ENCODE measurements at places on chromosomes 5 and 9. TPM values are rescaled to one million over a fixed set of nuclear protein-coding genes. Genes with fewer than 3 reads are reported as not detected.

The ALDOB gene
- 39.3 TPM for total RNA-seq

DNA sequence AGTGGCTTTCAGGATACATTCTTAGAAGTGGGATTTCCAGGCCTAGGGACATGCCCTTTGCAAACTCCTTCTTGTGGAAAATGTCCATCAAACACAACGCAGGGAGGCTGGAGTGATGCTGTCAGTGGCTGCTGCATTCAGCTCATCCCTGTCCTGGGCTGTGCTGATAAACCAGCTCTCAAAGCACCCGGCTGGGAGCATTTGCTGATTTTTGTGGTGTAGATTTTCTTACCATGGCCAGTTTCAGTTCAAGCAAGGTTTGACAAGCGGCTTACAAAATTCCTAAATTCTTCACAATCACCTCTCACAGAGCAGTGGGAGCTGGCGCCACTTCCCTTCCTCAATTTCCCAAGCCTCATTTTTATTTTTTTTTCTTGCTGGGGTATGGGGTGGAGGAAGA is 28.2 kb downstream of the FAM163B start:
- DNase-seq: no peak

The ANKRD18A gene
- 12.2 TPM for total RNA-seq

GRCh38 chr9:75739884-75740611 is 150.4 kb upstream of the PCSK5 start:
- DNase-seq: no peak

The RAB24 gene
- total RNA-seq: 30.4 TPM

The WWC1 gene
- total RNA-seq: 18.7 TPM

DNA sequence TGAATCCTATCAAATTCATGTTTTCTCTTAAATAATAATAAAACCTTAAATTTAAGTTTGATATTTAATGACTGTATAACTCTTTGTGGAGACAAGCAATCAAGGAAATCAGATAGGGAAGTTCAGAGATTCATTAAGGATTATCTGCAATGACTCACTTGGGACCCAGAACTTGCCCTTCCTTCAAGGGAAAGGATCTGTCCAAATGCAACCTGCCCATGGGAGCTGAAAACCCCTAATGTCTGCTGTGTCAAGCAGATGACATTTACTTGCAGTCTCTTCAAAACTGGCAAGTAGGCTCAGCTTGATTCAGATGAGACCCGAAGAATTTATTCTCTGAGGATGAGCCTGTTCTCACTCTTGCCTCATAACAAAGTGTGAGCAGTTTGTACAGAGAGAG is 1577.6 kb downstream of the EFNA5 start:
- DNase-seq: no peak

DNA sequence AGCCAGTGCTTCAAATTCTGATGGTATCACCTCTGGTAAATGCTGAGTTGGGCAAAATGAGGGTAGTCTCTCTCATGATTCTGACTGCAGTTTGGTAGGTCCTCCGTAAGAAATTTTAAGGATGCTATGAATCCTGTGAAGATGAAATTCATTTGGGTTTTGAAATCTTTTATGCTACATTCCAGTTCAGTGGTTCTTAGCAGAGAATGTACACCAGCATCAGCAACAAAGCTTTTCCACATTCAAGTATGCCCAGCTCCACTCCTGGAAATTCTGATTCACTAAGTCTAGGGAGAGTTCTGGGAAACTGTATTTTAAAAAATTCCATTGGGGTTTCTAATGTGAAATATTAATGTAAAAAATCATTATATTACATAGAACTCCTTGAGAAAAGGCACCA is 33.6 kb upstream of the ACOT12 start:
- DNase-seq: no peak

DNA sequence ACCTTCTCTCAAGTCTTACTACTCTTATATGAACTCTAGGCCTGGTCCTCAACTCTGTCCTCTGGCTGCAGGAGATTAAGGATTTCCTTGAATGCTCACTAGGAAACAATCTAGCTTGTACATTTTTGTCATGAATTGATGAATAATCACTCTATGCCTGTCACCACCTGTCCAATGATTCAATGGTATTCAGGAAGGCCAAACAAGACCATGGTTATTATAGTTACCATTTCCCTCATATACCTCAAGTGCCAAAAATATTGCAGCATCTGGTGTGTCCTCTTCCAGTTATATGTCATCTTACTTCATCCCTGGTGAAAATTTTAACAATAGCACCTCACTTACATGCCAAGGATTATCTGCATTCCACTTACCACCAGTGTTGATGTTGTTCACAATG is 179.0 kb upstream of the MOCS2 start:
- DNase-seq: no peak

The PSMD5 gene
- total RNA-seq: 36.9 TPM

The SNX24 gene
- total RNA-seq: 21.7 TPM

- no peak for DNase-seq
Observed at GRCh38 chr9:27107241-27107640, 1.8 kb upstream of the TEK start.

The PCDHB10 gene
- total RNA-seq: 0.40 TPM

- DNase-seq: no peak
Observed at GRCh38 chr9:95182854-95183563, 134.5 kb downstream of the FANCC start.

GRCh38 chr9:92719028-92719647 is 45.5 kb downstream of the BICD2 start:
- DNase-seq: no peak

The NUTM2G gene
- not detected for total RNA-seq

The RGS3 gene
- total RNA-seq: 59.6 TPM

The LCN15 gene
- total RNA-seq: 15.9 TPM

DNA sequence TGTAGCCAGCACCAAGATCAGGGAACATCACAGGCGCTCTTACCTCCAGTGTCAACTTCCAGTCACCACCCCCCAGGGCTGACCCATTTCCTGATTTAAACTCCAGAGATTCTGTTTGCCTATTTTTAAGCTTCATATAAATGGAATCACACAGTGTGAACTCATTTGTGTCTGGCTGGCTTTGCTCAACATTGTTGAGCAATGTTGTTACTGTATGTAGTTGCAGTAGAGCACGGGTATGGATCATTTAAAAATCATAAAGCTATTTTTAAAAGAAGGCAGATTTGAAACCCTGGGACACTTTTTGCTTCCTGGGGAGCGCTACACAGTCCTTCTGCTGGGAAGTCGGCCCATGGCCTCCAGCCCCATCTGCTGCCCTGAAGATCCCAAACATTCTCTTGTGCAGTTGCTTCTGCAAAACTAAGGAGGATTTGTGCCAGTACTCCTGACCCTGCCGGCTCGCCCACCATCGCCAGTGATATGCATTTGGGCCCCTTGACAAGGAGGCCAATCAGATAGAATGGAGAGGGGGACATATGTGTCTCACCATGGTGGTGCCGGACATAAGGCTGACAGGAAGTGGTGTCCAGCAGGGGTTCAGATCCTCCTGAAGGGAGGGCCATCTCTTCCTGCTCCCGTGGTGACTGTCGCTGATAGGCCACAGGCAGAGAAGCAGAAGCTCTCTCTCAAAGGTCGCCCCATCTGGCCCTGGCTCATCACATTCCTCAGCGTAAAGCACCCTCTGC is 13.3 kb downstream of the DCANP1 start:
- no peak for DNase-seq

The SMIM3 gene
- total RNA-seq: 13.6 TPM

DNA sequence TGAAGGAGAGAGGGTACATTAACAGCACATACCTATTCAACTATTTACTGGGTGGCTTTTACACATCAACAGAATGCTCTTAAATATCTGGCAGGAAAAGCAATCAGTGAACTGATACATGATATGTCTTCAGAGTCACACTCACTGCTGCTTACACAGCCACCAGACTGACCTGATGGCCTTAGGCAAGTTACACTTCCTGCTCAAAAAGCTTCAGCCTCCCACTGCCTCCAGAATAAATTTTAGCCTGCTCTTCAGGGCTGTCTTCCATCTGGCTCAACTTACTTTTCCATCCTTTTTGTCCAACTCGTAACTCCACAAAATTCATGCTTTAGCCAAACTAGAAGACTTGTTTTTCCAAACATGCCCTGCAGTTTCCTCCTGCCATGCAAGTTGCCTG is 10.7 kb downstream of the LOX start:
- no peak for DNase-seq

The N4BP3 gene
- 2.3 TPM for total RNA-seq

- DNase-seq: no peak
Observed at GRCh38 chr5:157965040-157965678, 106.2 kb upstream of the CLINT1 start.

The SELENOP gene
- total RNA-seq: 1,235 TPM

- peak; percentile 15 for DNase-seq
Observed at GRCh38 chr9:105842023-105842644, 147.8 kb downstream of the TMEM38B start.

DNA sequence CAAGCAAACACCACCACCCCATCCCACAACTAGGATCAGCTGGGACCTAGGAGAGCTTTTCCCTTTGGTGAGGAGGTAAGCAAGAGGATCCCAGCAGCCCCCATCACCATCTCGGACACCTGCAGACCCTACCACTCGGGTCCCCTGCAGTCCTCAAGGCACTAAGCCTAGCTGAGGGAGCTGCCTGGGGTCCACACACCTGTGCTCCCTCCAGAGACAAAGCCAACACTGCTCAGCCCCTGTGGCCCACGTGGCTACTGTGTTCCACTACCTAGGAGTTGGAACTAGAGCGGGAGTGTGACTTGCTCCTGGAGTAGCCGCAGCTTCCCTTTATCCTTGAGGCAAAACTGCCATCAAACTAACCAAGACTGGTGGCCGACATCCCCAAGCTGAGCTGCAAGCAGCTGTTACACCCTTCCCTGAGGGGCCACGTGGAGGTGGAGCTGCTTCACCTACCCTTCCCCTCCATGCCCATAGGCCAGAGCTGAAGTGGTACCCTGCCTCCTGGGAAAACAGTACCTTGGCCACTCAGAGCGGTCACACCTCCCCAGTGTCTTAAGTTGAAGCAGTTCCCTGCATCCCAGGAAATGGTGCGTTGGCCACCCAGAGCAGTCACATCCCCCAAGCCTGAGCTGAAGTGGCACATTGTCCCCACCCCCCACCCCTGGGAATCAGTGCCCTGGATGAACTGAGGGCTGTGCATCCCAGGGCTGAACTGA is 205.5 kb downstream of the CACNA1B start:
- no peak for DNase-seq

DNA sequence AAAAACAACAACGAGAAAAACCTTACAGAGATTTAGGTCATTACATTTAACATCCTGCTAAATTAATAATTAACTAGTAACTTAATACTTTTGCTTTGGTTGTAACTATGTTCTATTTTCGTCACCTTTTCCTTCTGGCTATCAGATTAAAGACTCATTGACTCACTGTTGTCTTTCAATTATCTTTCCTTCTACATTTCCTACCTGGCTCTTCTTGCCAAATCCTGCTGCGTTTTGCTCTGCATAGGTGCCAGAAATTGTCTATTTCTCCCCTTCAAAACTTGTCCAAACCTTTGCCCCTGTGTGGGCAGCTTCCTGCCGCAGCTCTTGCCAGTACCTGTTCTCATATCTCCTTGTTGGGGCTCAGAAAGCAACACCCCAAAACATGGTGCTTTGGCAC is 235.5 kb upstream of the ZNF608 start:
- no peak for DNase-seq

- DNase-seq: no peak
Observed at GRCh38 chr5:2674456-2674855, 77.0 kb downstream of the IRX2 start.

GRCh38 chr5:119368238-119368630 is 12.4 kb downstream of the TNFAIP8 start:
- no peak for DNase-seq

DNA sequence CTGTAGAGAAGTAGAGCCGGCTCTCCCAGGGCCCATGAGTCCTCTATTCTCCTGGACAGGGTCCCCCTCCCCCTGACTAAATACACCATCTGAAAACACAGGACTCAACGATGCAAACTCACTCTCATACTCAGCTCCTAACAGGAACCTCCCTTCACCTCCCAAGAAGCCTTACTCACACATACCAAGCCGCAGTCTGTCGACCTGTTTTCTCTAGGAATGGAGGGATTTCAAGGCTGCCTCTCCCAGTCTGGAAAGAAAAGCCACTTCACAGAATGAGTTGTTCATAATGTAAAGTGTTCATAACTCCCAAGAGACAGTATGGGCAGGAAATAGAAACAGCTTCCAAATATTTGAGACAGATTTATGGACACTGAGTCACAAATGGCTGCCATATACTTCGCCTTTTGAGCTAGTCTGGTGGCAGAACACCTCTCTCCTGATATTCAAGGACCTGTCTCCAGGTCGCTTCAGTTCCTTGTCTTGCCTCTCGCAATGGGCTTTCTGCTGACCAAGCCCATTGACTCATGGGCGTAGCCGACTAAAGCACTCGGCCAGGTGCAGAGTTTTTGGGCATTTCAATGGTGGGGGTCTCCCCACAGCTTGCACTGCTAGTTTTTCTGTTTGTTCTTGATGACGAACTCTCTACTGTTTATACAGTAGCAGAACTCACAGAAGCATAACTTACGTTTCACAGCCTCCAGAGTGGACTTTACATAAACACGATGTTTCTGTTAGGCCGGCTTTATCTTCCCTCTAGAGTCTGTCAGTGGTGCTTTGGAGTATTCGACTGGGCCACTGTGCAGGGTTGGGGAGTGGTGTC is 25.0 kb upstream of the IL17B start:
- DNase-seq: no peak

The STPG3 gene
- not detected for total RNA-seq

The SOHLH1 gene
- total RNA-seq: not detected

GRCh38 chr9:137395666-137396010 is 27.3 kb downstream of the EXD3 start:
- DNase-seq: no peak

The TPPP gene
- 3.9 TPM for total RNA-seq

GRCh38 chr5:149572170-149572569 is 9.1 kb upstream of the ARHGEF37 start:
- no peak for DNase-seq

The PRUNE2 gene
- total RNA-seq: 33.6 TPM

DNA sequence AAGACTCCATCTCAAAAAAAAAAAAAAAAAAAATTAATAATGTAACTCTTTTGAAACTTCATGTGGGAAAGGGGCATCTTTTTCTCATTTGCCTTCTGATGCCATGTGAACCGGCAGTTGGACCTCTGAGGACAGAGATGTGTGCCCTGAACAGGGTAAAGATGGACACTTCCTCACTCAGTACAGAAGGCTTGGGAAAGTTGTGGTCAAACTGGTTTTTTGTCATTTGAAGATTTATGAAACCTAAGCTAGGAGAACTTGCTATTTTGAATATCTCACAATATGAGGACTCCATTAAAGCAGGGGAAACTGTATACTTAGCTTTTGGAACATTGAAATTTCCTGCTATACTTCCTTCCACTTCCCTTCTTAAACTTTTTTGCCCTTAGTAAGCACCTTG is 147.5 kb upstream of the ALDH1B1 start:
- DNase-seq: no peak

- DNase-seq: no peak
Observed at GRCh38 chr5:177997846-177998245, 1.8 kb upstream of the PROP1 start.

The NIM1K gene
- total RNA-seq: 0.34 TPM

DNA sequence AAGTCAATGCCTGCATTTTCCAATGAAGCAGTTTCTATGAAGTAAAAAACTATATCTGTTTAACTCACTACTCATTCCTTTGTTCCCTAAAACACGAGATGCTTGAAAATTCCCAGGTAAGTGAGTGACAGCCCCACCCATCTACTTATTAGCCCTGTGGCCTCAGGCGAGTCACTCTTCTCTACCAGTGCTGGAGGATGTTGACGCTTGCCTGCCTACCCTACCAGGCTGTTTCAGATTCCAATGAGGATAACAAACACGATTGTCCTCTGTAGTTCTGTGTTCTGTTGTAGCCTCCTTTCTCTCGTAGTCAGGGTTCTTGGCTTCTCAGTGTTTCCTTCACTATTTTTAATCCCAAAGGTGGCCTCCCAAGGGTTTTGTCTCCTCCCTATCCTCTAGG is 388.8 kb downstream of the KDM4C start:
- no peak for DNase-seq
